ENCODE measurements at places on chromosomes 5 and 9. TPM values are rescaled to one million over a fixed set of nuclear protein-coding genes. Genes with fewer than 3 reads are reported as not detected.

GRCh38 chr5:140196115-140196814, 21.3 kb downstream of the CYSTM1 start:
- no peak for DNase-seq

- DNase-seq: no peak
These were observed 1.3 kb upstream of the DMRT2 start for GRCh38 chr9:1048811-1049210.

- DNase-seq: no peak
These were observed 1152.9 kb upstream of the CDH6 start for GRCh38 chr5:30040488-30041118.

PCDHGA3 gene
- total RNA-seq: 4.9 TPM

SPATA24 gene
- 3.0 TPM for total RNA-seq

All from transverse colon (tissue), 4 donors.